Astrocyte of the spinal cord (primary cell): ENCODE measurements at places on chromosomes 12 and 14.

DNA sequence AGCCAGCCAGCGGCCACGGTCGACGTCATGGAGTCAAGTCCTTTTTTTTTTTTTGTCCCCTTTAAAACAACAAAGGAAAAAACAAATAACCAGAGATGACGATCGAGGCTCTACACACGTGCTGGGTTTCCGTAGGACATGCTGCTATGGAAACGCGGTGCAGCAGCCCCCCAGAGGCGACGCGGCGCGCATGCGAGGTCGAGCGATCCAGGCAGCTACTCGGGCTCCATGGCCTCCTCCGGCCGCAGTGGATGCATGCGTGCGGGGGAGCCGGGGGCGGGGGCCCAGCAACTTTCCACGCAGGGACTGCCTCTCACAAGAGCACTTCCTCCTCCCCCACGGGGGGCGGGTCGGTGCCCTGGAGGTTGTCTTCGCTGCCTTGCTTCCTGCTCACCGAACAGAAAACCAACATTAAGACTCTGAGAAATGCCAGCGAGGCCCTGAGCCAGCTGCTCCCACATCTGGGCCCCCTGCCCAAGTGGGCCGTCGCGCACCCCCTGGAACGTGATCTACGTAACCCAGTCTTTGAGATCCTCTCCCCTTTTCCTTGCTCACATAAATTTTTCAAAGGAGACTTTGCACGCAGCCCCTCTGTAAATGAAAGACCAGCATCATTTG lies 30.7 kb downstream of the P2RX4 start:
- DNase-seq = peak; percentile 13

DNA sequence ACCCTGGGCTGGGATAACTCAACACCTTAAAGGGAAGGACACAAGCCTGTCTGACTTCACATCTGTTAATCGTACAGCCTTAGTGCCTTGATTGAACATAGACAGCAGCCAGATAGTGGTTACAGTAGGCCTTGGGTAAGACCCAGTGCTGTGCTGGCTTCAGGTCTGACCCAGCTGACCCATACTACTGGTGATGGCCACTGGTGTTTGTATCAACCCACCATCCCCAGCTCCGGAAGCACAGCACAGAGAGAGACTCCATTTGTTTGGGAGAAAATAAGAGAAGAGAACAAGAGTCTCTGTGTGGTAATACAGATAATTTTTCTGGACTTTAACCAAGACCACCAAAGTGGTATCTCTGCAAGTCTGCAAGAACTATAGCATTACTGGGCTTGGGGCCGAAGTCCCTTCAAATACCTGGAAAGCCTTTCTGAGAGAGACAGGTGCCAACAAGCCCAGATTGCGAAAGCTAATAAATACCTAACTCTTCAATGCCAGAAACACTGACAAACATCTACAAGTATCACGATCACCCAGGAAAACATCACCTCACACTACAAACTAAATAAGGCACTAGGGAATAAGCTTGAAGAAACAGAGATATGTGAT lies 330.1 kb upstream of the GARIN2 start:
- DNase-seq = no peak

DNA sequence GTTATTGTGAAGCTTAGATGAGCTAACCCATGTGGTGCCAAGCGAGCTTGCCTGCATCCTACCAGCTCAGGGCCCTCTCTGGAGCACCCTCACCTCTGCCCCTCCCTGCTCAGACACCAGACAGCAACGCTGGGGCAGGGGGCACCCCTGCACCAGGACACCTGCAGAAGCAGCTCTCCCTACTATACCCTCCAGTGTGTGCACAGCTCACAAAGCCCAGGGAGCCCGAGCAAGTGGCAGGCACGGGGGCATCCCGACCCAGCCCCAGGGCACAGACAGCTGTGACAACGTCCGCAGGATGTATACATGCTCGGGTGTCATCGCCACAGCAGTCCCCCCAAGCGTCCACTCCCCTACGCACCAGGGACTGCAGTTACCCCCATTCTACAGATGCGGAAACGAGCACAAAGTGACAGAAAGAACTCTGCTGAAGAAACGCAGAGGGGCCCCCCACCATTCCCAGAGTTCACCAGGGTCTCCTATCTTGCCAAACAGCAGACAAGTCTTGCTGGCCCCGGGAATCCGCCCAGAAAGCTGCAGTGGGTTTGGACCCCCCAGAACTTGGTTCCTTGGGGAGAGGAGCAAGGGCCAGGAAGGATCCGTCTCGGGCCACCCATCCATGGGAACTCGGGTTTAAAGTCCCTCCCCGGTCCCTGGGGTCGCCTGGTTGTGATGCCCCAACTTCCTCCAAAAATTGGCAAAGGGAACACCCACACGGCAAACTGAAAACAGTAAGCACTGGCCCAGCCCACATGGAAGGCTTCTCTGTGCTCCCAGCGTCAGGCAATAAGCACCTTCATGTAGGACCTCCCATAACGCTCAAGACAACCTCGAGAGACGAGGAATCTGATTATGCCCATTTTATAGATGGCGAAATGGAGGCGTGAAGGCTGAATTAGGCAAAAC lies 12.0 kb downstream of the NCOR2 start:
- DNase-seq = no peak

DNA sequence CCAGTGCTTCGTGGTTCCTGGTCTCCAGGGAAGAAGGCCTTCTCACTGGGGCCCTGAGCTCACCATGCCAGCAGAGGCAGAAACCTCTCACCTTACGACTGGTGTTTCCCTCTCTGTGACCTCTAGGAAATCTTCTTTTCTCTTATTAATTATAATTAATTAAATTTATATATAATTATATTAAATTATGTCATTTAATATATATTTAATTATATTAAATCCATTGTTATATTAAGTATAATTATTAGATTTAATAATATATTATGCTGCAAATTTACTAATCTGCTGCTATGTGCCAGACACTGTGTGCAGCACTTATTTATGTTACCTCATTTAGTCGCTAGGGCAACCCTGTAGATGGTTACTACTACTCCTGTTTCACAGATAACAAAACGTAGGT lies 70.3 kb upstream of the MBIP start:
- no peak for DNase-seq

DNA sequence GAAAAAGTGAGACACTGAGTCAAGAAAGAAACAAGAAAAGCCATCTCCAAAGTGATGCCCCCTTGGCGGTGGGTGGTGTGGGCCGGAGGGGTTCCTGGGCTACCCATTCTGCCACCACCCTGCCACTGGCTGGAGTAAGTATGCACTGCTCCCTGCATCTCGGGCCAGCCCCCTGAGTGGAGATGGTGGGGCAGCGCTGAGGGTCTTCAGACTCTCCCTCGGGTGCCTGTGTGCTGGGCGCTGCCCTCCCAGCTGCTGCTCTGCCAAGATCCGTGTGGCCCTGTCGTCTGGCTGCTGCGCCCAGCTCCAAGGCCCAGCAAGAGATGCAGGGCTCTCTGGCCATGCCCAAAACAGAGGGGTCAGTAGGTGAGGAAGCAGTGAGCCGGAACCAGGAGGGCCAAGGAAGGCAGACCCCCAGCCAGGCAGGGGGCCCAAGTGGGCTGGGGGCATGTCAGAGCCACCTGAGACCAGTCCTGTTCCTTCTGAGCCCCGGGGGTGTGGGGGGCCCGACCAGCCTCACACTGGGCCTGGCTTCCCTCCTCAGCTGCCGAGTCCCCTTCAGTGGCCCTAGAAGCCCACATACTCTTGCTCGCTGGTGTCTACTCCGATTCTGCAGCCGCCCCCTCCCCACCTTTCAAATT lies 5.2 kb downstream of the GPR132 start:
- DNase-seq = no peak

GRCh38 chr14:101851736-101852405 lies 90.4 kb downstream of the PPP2R5C start:
- DNase-seq = no peak
